ENCODE measurements at places on chromosomes 5 and 9.

- DNase-seq: no peak
These were observed 38.7 kb upstream of the ANGPTL2 start for GRCh38 chr9:127161081-127161624.

GRCh38 chr5:1542781-1543180, 19.0 kb upstream of the LPCAT1 start:
- no peak for DNase-seq

DNA sequence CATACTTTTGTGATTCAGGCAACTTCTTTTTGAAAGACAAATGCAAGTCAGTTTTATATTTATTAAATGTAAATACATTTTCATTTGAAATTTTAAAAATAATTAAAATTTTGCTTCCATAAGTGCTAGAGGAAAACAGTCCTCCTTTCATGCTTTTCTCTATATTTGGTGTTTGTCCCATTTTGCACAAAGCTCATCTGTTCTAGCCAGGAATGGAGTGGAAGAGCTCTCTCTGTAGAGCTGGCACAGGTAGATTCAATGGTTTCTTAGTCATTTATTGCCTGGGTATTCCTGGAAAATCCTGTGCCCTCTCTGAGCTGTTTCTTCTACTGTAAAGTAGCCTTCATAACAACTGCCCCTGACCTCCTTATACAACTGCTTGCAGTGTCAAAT, 267.6 kb upstream of the HAPLN1 start:
- no peak for DNase-seq

- no peak for DNase-seq
These were observed 114.6 kb downstream of the MTX3 start for GRCh38 chr5:79876456-79876855.

GRCh38 chr5:151034422-151035379, 14.3 kb downstream of the GPX3 start:
- DNase-seq: no peak

- DNase-seq: no peak
These were observed 11.6 kb upstream of the SLC6A7 start for GRCh38 chr5:150178262-150178661.

GRCh38 chr5:77012601-77013000, 17.6 kb upstream of the AGGF1 start:
- no peak for DNase-seq

GRCh38 chr5:10329820-10330481, 22.2 kb upstream of the CMBL start:
- DNase-seq: no peak

DNA sequence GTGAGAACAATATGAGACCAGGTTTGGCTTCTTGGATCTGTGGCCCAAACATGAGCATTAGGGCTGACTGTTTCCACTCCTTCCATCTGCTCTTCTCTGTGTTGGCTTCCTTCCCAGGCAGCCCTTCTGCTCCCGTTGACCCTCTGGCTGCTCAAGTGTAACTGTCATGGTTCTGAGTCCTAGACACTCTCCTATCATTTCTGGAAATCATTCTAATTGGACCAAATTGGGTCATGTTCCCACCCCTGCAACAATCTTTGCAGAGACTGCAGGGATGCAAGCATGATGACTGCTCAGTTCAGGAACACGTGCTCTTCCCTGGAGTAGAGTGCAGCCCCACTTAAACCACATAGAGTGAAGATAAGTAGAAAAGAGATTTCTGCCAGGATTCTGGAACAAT, 741.4 kb downstream of the TAF11L14 start:
- DNase-seq: no peak

- DNase-seq: no peak
These were observed 6.8 kb upstream of the DENND4C start for GRCh38 chr9:19223724-19224123.

GRCh38 chr5:14445013-14445412, 136.6 kb upstream of the OTULINL start:
- no peak for DNase-seq

DNA sequence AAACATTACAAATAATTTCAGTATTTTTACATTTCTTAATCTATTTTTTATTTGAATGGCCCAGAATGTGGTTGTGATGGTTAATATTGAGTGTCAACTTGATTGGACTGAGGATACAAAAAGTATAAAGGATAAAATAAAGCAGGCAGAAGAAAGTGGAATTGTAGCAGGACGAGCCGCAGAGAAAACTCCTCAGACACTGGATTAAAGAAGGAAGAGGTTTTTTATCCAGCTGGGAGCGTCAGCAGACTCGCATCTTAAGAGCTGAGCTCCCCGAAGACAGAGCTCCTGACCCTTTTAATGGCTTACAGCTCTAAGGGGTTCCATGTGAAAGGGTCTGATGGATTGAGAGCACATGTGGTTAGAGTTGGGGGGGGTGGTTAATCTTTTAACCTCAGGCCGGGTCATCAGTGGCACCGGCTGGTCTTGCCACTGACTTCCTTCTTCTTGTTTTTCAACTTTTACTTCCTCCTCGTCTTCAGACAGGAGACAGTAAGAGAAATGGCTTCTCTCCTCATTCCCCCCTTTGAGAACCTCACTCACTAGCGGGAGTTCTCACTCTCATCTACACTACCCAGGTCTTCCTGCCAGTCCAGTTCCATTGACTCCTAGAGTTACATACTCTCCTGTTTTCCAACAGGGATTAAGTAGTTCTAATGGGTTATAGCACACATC, 80.0 kb downstream of the TMEM161B start:
- no peak for DNase-seq

- DNase-seq: no peak
These were observed 30.2 kb upstream of the BASP1 start for GRCh38 chr5:17187011-17187785.

DNA sequence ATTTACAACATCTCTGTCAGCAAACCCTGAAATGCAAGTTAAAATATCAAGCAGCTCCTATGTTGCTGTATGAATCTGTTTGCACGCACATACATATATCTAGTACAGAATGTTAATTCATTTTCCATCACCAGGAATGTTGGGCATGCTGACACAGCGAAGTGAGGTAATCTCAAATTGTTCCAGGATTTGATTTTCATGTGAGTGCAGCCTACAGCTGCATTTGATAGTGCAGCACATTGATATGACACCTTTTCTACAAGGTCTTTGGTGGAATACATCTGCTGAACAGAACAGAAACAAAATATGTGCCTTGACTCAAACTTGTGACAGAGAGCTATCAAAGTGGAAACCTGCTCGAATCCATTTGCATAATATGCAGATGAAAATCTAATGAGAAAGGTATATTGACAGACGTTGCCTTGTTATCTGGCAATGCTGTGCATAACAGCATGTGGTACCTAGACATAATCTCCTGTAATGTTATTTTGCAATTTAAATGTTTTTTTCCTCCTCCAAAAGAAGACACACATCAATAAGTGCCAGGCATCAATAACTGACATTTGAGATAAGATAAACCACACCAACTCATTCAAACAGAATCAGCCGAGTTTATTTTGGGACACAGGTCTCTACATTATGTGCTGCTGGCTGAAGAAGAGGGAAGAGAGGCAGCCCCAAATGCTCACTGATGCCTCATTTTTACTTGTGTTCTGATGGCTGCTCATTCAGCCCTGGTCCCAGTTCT, 512.2 kb downstream of the ZNF608 start:
- DNase-seq: no peak

GRCh38 chr5:116137544-116138378, 52.9 kb downstream of the COMMD10 start:
- DNase-seq: no peak

DNA sequence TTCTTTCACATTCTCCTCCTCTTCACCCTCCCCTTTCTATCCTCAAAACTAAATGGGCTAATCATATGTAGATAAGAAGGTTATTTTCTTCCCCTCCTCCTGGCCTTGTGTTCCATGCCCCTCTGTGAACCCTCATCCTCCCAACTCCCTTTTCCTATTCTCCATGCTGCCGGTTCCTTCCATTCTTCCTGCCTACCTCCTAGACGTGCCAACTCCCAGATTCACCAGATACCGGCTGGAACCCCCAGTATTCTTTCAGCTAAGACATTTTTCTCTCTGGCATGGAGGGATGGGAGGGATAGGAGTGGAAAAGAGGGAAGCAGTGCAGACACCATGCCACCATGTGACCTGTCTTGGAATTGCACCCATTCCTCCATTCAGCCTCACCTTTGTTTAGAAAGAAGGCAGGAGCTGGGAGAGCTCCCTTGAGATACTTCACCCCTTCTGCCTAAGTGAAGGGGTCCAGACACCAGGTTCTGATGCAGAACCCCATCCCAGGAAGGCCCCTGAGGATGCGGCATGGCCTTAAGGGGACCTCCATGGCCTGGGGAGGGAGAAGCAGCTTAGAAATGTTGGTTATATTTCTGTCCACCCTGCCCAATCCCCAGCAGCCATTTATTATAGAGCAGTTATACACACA, 4.8 kb downstream of the DNAJB5 start:
- no peak for DNase-seq

- DNase-seq: no peak
These were observed 10.0 kb upstream of the GDA start for GRCh38 chr9:72139226-72139625.

GRCh38 chr9:88873635-88874034, 117.6 kb upstream of the S1PR3 start:
- no peak for DNase-seq

- no peak for DNase-seq
These were observed 86.2 kb upstream of the ANXA1 start for GRCh38 chr9:73065439-73065838.

DNA sequence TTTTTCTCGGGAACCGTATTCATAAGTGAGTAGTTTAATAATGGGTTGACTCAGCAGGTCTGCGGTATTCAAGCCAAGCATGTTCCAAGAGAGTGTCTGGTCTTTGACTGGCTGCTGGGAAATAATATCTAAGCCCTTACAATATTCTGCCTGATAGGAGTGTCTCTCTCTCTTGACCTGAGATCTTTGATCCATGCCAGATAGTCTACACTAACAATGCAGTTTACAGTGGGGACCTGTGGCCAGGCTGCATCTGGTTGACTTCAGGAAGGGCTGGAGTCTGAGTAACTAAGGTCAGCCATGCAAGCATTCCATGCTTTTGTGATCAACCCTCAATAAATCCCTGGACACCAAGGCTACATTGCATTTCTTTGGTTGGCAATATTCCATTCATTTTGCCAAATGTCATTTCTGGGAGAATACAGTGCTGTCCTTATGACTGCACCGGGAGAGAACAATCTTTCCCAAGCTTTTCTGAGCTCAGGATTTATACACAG, 195.5 kb downstream of the SEMA5A start:
- no peak for DNase-seq

GRCh38 chr5:107501965-107502675, 168.6 kb downstream of the EFNA5 start:
- DNase-seq: no peak

GRCh38 chr5:87541033-87541432, 128.3 kb upstream of the CCNH start:
- DNase-seq: no peak

DNA sequence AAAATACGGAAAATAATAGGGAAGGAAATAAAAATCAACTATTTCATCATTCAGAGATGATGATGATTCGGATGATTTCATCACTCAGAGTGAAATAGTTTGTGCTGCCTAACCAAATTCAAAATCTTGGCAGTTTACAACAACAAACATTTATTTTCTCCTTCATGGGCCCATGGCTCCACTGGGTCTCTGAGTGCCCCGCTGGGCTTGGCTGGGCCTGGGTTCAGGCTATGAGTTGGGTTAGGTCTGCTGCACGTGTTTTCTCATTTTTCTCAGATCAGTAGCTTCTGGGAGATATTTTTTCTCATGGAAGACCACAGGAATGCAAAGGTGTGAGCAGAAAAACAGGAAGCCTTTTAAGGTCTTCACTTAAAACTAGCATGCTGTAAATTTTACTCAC, 24.0 kb upstream of the F2RL1 start:
- no peak for DNase-seq

DNA sequence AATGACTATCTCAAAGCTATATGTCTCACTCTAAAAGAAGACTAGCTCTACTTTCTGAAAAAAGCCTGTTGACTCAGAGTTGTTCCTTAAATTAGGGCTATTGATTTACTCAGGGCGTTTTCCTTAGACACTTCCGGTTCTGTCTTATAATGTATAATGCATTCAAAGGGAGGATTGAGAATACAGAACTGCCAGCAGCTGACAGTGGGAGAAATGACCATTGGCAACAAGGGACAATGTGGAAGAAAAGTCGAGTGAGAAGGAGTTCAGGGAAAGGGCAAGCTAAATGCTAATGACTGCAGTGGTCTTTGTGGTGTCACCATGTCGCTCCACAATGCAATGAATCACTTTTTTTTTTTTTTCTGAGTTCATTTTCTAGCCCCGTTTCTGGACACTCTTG, 65.7 kb upstream of the ANKH start:
- DNase-seq: no peak

DNA sequence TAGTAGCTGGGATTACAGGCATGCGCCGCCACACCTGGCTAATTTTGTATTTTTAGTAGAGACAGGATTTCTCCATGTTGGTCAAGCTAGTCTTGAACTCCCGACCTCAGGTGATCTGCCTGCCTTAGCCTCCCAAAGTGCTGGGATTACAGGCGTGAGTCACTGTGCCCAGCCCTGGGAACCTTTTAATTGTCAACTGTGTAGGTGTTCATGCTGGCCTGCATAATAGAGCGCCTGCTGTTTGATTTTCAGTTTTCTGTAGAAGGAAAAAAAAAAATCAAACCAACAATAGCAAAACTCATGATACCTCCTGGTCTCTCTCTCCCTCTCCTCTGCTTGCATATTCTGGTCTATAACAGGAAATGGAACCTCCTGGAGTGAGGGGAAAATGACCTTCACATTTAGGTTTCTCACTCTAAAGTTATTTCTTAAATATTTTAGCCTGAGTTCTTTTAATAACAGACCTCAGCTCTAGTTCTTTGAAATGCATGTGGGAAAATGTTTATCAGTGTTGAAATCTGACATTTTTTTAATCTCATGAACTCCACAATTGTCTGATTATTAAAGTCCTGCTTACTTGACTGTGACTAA, 51.7 kb downstream of the EXOSC2 start:
- no peak for DNase-seq

DNA sequence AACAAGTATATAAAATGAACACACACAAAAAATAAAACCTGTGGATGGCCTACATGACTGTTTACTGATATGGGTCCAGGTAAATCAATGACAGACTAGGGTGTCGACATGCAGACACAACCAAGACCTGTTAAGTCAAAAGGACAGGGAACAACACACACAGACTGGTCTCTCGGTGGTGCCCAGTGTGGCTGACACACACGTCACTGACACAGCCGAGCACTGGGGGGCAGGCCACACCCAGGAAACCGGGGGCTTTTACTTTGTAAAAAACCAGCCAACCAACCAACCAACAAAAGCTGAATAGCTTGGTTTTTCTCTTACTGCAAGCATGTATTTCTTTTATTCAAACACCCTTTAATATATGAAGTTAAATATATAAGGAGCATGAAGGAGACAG, 5.0 kb downstream of the FAM163B start:
- peak; percentile 8 for DNase-seq

- no peak for DNase-seq
These were observed 142.7 kb upstream of the DHFR start for GRCh38 chr5:80797428-80798024.
